ENCODE measurements at places on chromosomes 11 and 22.

DNA sequence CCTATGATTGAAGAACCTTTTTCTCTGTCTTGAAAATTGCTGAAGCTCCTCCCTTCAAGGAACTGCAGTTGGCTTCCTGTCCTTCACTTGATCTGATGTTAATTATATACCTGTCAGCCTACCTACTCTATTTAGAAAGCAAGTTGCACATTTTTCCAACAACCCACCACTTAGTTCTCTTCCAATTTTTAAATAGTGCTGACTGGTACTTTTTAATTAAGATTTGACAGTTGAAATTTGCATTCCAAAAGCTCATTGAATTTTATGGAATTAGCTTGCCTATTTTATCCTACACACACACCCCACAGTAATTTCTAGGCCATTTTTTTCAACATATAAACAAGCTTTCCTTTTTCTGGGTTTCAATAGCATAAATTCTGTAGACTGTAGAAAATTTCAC, 820.3 kb upstream of the FAT3 start:
- DNase-seq = no peak

DNA sequence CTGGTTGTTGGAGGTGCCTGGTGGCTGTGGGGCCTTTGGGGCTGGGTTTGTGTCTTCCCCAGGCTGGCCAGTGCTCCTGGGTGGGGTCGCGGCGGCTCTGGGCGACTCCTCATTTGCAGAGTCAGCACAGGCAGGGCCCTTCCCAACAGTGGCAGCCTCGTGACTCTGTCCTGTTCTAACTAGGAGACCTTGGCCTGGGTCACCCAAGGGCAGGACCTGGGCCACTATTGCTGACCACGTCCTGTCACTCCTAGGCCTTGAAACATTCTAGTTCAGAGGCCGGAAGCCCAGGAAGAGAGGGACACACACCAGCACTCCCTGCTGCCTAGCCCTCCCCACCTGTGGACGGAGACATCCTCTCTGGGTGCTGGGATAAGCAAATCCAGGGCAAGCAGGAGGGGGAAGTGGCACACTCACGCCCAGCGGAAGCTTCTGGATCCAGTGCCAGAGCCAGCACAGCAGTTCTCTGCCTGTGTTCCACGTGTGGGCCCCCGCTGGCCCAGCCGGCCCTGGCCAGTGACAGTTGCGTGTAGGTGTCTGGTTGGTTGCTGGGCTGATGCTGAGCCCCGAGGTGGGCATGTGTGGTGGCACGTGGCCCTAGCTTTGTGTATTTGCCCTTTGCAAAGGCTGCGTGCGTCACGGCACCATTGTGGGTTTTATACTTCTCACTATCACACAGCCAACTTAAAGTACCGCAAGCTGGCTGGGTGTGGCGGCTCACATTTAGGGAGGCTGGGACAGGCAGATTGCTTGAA, 4.3 kb upstream of the CHID1 start:
- DNase-seq = no peak

DNA sequence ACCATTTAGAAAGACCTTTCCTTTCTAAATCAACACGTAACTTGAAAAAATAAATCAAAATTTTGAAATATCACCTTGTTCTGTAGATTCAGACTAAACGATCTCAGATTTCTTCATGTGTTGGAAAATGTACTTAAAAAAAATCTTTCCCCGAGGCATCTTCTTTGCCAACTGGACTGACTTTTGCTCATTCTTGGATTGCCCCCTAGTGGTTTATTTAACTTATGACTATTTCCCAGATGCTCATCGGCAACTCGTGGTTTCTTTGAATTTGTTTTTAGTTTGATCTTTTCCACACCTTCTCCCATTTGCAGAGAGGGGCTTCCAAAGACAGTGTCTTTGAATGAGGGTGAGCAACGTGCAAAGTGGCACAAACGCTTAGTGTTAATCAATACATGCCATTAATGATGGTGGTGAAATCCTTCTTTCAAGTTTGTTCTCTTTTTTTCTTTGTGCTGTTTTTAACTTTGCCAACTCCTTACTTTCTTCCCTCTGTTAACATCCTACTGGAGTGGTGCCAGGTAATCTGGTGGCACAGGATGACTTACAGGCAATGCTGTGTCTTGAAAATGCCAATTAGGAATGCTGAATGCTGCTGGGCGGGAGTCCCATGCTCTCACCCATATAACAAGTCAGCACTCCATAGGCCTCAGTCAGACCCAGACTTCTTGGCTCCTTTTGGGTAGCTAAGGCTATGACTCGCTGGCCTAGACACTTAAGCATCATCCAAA, 18.3 kb downstream of the PRSS23 start:
- DNase-seq = no peak

- DNase-seq = peak; percentile 36
Measured at GRCh38 chr22:17120281-17120680, 879 bp downstream of the TMEM121B start.

GRCh38 chr22:20133930-20134549, 2.4 kb downstream of the ZDHHC8 start:
- DNase-seq = no peak

DNA sequence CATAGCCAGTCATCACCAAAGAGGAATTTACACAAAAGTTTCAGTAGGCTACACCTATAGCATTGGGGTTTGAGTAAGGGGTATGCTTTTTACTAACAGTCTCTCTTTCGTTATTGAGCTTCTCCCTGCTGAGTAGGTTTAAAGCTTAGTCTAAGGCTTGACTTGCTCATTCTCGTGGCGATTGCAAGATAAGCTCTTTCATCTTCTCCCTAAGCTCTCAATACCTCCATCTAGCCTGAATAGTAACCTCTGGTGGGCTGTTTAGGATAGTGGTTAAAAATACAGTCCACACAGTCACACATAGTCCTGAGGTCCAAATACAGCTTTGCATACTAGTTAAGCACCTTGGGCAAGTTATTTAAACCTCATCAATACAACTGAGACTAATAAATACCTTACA, 65.6 kb downstream of the IMMP1L start:
- DNase-seq = no peak
